ENCODE measurements at places on chromosomes 2 and 18.

GRCh38 chr2:161952783-161953191 is 121.2 kb downstream of the DPP4 start:
- no peak for DNase-seq

GRCh38 chr2:62857139-62857931 is 151.8 kb downstream of the EHBP1 start:
- DNase-seq, result no peak

DNA sequence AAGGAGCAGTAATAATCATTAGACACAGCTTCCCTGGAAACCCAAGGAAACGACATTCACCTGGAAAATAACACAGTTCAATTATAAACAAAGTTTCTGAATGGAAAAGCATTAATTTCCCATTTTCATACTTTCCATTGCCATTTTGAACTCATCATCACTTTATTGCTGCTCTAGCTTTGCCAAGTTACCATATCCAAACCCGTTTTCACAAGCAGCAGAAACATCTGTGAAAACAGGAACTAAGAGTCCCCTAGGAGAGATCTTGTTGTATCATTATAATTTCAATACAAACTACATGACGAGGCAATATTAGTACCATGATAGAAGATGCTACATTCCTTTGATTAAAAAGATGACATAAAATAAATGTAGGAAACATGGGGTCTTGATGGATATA is 597.0 kb upstream of the NRXN1 start:
- no peak for DNase-seq

DNA sequence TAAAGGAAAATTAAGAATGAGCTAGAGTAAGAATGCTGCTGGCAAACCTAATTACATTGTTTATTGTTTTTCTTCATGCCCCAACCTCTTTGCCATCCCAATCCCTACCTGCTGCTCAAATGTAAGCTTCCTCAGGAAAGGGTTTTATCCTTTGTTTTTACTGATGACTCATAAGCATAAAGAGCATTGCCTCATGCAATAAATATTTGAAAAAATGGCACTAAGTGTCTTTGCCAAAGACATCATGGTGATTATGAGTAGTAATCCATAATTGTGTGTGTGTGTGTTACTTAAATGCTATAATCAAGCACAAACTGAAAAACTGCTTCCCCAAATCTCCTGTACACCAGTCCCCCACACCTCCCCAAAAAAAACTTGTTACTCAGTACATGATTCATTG is 53.4 kb downstream of the DNER start:
- DNase-seq, result no peak

DNA sequence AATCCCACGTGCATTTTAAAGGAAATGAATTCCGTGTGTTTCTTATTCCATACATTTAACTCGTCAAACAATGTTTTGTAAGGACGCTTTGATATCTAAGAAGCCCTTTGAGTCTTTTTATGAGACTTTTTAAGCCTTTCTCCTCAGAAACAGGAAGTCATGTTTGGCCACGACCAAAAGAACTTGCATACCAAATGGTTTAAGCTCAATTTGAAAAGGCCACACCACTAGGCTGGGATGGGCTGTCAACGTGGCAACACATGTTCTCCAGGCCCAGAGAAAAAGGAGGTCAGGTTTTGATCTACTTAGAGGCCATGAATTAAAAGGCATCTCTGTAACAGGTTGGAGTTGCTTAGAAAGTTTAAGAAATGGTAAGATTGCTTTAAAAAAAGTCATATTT is 441.8 kb downstream of the CMPK2 start:
- DNase-seq, result no peak

- DNase-seq, result peak; percentile 86
These were observed 178.6 kb downstream of the ZBTB7C start for GRCh38 chr18:48230467-48231113.

GRCh38 chr18:75656035-75656434 is 228.5 kb upstream of the SMIM21 start:
- DNase-seq, result no peak

- DNase-seq, result peak; percentile 52
These were observed 80.9 kb downstream of the XDH start for GRCh38 chr2:31333527-31334183.

GRCh38 chr2:42135381-42136312 is 33.5 kb upstream of the EML4 start:
- no peak for DNase-seq

DNA sequence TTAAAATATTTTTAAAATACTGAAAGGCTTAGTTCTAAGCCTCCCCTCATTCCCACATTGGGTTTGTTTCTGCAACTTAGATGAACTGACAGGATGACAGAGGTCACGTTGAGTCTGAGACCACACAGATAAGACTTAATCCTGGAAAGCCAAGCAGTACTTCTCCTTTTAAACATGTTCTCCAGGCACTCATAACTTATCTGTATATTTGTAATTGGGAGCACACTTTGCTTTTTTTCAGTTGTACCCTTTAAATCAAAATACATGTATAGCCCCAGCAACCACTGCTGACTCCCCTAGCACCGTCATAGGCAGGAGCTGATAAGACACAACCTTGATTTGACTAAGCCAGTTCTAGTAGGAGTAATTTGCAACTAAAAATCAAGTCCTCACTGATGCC is 394.8 kb downstream of the PID1 start:
- DNase-seq, result no peak

DNA sequence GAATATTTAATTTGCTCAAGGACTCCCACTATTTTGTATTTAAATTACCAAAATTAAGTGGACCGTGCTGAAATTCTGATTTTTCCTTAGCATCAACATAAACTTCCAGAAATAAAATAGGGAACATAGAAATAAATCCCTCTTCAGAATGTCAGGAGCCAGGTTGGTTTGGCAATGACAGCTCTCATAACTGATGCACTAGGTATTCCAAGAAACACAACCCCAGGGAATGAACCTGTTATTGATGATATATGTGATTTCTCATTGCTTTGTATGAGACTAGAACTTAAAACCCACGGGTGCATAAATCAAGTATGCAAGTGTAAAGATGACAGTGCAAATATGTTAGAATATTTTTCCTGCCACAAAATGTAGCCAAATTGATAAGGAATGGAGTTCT is 12.8 kb downstream of the SLC5A7 start:
- no peak for DNase-seq

DNA sequence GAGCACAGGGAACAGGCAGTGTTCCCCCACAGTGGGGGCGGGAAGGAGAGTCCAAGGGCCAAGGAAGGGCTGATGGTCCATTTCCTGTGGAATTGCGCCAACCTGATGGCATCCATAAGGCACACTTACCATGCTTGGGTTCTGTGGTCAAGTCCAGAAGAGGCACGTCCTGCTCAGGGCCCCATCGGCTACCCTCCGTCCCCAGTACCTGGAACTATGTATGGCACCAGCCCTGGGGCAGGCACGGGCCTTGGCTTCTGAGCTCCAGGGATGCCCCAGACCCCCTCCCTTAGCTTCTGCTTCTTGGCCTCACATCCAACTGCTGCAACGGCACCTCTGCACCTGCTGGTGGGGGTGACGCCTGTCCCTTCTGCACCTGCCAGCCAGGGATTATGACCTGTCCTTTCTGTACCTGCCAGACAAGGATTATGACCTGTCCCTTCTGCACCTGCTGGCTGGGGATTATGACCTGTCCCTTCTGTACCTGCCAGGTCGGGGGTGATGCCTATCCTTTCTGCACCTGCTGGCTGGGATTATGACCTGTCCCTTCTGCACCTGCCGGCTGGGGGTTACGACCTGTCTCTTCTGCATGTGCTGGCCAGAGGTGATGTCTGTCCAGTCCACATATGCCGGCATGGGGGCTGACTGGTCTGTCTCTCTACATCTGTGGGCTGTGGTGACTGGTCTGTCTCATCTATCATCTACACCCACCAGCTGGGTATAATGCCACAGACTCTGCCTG is 45.4 kb upstream of the SNTG2 start:
- no peak for DNase-seq

DNA sequence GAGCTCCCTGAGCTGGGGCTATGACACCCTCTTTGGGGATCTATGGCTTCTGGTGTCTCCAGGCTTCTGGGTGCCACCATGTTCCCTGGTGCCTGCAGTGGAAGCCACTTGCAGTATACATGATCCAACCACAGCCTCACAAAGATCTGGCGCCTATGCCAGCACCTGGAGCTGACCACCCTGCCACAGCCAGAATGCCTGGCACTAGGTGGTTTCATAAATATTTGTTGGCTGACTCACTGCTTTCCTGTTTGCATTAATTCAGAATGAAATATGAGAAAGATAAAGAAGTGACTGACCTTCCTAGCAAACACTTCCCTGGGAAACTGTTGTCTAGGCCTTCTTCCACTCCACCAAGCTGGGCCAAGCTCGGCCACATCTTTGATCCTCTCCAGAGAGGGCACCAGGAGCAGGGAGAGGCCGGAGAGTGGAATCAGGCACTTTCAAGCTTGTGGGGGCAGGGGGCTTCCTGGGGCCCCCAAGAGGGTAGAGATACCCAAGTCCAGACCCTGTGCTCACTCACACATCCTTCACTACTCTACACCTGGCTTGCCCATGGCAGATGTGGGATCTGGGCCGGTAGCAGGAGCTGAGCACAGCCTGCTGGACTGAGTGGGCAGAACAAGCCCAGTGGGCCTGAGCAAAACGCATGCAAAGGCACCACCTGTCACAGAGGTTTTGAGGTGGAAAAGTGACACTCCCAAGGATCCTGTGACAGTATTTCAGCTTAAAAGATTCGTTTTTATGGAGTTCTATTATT is 565.7 kb downstream of the SLC4A3 start:
- no peak for DNase-seq

DNA sequence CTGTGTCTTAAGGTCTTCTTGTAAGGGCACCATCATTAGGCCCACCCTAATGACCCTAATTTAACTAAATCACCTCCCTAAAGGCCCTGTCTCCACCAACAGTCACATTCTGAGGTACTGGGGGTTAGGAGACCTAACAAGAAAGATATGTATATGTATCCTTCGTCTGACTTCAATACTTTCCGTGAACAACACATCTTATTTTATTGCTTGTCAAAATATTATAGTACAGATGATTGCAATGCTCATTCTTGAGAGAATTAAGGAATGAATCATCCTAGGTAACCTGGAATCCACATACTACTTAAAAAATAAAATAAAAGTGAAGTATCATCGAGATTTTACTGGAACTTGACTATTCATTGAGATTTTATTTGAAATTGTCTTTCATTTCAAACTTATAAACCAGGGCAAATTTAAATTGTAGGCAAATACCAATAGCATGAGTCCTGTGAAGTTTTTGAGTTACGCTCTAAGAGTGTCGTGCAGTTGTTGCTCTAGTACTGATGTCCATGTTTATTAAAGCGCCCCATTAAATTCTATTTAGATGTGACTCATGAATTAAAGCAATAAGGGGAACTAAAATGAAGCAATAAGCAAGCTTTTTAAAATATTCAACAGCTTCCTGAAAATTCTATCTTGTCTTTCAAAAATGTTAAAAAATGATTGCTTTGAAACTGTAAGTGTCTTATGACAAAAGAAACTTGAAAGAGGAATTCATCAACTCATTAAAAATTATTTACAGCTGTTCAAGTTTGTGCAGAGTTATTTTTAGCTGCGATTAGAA is 40.0 kb downstream of the CCDC102B start:
- no peak for DNase-seq

- DNase-seq, result no peak
These were observed 44.3 kb downstream of the TMEM17 start for GRCh38 chr2:62461707-62462106.

DNA sequence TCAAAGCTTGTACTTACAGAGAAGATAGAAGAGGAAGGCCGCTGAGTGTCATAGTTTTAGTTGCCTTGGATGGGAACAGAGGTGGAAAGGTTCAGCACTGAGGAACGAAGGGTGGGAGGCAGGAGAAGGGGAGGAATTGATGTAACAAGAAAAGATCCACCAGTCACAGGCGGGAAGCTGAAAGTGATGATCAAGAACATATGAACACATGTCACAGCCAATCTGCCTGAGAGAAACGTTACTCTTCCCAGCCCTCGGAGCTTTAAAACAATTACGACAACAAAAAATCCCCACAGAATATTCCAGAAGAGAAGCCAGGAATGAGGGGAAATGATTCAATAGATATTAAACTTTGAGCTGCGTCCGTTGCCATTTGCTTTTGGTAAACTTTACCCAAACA is 87.1 kb downstream of the TSHZ1 start:
- DNase-seq, result no peak

DNA sequence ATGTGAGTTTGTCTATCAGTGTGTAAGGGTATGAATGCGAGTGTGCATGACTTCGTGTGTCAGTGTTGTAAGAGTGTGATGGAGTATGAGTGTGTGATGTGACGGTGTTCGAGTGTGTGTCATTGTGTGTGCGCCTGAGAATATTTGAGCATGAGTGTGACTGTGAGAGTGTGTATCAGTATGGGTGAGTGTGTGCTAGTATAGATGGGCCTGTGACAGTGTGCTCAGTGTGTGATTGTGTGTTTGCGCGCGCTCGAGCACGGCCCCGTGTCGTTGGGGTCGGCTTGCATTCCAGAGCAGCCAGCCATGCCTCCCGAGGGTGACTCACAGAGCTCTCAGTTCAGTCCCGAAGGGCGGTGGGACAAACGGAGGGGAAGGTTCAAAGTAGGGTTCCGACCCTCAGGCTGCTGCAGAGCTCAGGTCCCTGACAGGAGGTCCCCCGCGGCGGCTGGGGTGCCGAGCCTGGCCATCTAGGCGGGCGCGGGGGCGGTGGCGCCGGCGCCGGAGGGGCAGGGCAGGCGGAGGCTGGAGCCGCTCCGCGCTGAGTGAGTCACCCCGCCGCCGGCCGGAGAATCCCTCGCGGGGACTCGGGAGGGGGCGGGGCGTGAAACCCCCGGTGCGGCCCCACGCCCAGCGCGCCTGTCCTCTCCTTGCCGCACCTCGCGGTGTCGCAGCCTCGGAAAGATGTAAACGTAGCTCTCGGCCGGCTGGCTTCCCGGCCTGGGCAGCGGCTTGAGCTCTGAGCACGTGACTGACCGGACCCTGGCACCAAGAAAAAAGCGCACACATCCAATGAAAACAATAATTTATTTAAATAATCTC is 3.8 kb downstream of the DLX2 start:
- DNase-seq, result no peak

DNA sequence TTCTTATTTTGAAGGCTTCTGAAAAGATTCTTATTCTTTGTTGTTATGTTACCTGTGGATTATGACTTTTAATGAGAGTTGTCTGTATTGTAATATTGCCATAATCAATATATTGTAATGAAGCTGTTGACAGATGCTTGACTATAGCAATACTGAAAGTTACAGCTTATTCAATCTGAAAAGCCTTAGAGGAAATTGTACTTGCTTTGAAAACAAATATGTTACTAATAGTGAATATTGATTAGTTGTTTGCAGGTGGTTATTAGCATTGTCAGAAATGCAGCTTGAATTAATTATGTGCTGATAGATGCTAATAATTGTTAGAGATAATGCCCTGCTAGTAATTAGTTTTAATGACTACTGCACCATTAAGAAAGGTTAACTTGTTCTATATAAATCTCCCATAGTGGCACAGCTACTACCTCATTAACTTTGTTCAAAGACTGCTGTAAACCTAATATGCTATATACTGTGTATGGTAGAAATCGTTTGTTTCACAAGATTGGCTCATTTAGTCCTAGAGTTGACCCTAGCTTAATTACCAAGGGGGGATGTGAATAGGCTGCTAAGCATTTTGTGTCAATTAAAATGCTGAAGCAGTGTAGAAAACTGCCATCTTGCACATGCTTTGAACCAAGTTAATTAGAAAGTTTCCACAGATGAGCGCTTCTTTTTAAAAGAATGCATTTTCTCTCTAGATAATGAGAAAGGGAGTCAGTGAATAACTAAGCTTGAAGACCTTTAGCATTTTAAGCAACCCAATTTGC is 30.5 kb downstream of the SLC39A10 start:
- no peak for DNase-seq

All from NCI-H1092 (cell line).